CD4-positive, alpha-beta T cell treated with Interleukin-15 for 4 hours (primary cell): ENCODE measurements at places on chromosomes 16 and 17.
A peak's percentile ranks its signal among the peaks of the same experiment; 100 is the strongest.

GRCh38 chr16:31214708-31215286, 878 bp downstream of the TRIM72 start:
- no peak for DNase-seq

DNA sequence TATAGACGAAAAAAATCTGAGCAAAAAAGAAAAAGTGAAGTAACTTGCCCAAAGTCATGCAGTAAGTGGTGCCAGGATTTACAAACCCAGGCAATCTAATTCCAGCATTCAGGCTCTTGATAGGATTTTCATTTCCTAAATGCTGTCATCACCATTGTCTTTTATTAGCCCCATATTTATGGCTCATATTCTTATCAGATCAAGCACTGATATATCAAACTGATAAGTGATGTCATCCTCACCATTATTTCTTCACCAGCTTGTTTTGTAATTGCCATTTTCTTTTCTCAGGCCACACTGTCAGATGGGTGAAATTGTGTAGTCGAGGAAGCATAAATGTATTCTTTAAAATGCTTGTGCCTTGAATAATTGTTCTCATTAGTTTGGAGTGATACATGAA, 1.3 kb downstream of the RAD51C start:
- DNase-seq = no peak

GRCh38 chr16:89009343-89010209, 32.6 kb upstream of the CBFA2T3 start:
- no peak for DNase-seq

DNA sequence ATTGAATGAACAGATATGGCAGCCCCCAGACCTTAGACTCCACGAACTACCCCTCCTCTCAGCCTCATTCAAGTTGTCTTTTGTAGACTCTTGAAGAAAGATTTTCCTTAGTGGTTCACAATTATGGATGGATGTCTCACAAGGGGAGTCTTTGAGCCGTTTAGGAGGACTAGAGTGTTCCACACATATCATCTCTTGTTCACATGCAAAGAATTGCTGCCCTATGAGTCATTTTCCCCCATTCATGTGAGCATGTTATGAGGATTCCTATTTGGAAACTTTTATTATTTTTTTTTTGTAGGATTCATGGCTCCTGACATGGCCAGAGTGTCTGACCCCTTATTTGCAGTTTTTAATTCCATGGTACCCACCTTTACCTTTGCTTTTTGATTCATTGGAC, 237.1 kb downstream of the SHISA9 start:
- no peak for DNase-seq

- DNase-seq = no peak
Observed at GRCh38 chr16:6114691-6115090, 1017.1 kb upstream of the EEF2KMT start.

DNA sequence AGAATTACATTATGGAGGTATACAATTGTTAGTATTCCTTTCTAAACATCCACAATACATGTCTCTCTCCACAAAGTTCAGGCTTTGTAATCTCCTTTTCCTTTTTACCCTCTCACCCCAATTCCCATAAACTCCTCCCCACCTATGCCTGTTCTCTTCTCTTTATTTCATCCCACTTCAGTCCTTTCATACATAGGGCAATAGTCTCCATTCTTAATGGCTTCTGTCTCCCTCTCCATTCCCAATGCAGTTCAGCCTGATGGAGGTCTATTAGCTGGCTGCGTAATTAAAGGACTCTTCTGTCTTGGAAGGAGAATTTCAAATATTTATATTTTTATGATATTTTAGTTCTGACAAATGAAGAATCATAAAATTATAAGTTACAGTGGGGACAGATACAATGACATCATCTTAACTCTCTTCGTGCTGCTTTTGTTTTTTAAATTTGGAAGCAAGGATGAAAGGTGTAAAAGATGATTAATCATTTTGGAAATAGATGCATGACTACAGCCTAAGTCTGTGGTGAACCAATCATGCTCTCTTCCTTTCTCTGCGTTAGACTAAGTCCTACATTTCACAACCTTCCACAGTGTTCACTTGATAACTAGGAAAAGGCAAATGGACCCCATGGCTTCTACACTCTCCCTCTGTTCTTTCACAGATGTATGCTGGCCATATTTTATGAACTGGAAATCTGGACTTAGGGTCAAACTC, 11.2 kb upstream of the FAM20A start:
- no peak for DNase-seq

DNA sequence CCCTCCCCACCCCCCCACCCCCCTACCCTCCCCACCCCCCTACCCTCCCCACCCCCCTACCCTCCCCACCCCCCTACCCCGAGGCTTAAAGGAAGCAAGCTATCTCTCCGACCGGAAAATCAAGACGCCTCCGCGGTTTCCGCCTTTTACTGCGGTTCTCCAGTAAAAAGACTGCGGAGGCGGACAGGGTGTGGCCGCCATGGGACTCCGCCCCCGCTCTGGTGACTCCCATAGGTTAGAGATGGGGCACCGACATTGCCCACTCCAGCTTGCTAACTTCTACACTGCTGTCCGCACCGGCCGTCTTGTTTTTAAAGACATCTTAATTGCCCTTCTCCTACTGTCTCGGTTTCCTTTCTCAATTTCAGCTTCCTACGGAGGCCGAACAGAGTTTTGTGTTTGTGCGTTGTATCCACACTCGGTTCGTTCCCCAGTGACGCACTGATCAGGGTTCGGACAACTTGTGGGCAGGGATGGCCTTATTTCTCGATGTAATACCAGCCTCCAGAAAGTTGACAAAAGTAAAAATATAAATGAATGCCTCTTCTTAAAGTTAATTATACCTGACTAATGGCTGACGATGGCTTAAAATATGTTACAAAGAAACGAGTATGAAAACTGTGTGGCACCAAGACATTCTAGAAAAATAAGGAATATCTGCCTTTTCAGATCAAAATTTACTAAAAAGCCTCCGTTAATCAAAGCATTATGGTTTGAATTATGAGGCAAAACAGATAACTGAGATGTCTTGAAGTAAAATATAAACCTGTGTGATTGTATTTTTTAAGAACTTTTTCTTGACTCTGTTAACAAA, 1.1 kb upstream of the ZNF200 start:
- peak; percentile 9 for DNase-seq

DNA sequence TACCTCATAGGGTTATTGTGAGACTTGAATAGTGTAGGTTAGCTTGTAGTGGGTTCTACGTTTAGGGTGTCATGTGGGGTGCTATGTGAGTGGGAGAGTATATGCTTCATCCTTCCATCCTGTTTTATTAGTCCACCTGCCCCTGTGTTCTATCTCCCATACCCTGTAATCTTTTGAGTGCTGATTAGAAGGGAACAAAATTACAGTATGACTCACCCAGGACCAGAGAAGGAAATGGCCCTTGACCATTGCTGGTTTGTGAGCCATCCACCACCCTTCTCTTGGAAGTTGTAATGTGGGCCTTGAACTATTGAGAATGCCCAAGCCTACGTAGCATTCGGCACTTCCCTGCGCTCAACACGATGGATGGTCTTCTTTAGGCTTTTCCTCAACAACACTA, 17.1 kb downstream of the SAP30BP start:
- no peak for DNase-seq

- DNase-seq = no peak
Observed at GRCh38 chr17:79830763-79831264, 8.4 kb downstream of the CBX4 start.

DNA sequence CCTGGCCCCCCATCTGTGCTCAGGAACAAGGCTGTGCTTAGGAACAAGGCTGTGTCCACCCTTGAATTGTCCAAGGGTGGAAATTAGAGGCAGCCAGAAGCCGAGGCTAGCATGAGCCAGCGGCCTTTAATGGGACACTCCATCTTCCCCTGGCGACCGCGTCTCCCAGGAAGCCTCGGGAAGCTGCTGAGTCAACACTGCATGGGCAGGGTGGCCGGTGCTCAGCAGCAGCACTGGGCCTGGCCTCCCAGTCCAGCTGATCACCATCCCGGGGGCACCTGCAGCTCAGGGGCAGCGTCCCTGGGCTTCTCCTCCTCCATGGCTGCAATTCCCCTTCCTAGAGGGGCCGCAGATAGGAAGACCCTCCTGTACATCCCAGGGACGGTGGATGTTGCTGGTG, 180.8 kb downstream of the ENGASE start:
- DNase-seq = no peak

DNA sequence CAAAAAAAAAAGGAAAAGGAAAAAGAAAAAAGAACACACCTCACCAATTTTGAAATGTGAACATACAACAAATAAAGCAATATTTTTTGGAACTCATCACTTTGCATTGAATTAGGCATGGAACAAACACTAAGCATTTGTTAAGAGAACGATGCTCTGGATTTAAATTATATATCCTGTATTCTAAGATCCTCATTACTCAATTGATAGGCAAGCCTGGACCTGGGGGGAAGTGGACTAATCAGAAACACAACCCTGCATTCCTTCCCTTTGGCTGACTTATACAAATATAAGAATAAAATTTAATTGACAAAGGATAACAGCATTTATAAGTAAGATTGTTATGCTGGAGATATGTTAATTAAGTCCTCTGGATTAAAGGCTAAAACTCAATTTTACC, 2.2 kb downstream of the GJC1 start:
- DNase-seq = no peak
